ENCODE measurements at places on chromosomes 7 and 10. TPM values are rescaled to one million over a fixed set of nuclear protein-coding genes. Genes with fewer than 3 reads are reported as not detected.

GRCh38 chr7:12294701-12295100, 83.6 kb downstream of the TMEM106B start:
- no peak for DNase-seq

- DNase-seq: no peak
Observed at GRCh38 chr10:115092258-115092554, 959 bp upstream of the ATRNL1 start.

DNA sequence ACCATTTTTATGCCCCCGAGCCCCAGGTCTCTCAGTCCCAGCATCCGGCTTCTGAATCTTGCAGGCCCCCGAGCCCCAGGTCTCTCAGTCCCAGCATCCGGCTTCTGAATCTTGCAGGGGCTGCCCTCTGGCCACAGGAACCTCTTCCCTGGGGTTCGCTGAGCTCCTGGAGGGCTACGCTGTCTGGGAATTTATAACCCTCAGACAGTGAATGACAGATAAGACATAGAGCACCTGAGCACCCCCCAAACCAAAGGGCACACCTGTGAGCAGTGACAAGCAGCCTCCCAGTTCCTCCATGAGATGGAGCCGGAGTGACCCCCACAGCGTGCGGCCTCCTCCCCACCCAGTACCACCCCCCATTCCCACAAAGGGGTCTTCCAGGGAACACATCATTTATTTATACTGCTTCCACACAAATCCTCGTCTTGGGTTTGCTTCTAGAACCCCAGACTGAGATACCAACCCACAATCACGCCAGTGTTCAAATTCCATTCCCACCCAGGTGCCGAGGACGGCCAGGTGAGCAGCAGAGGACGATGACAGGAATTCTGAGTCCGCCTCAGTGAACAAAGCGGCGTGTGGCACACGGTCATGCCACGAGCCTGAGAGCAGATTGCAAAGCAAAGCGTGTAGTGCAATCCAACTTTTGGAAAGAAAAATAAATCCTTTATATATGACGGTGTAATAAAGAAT, 57.7 kb upstream of the FAM20C start:
- DNase-seq: no peak

The NODAL gene
- 6.3 TPM for total RNA-seq

Data from H1 (cell line).